ENCODE measurements at places on chromosomes 11 and 22.

DNA sequence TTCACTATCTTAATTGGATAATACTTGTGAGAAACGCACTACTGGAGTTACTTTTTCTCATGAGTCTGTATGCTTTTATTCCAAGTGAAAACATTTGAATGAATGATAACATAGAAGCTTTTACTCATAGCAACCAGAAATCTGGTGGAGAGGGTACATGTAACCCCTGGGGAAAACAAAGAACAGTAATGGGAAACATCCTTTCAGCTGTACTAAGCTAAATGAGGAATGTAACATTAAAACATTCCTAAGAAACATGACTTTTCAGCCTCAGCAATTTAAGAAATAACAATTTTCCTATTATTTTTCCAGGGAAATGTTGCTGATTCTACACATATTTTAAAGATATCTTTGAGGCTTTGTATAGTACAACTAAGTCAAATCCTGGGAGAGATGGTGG, 97.2 kb upstream of the CEP126 start:
- H3K4me3 ChIP-seq, result no peak overlapping the region
- H3K36me3 ChIP-seq, result no peaks in the 10 kb centered on the region
- no peaks in the 10 kb centered on the region for H3K27me3 ChIP-seq
- H3K4me1 ChIP-seq, result no peaks in the 10 kb centered on the region
- no peak overlapping the region for H3K27ac ChIP-seq

DNA sequence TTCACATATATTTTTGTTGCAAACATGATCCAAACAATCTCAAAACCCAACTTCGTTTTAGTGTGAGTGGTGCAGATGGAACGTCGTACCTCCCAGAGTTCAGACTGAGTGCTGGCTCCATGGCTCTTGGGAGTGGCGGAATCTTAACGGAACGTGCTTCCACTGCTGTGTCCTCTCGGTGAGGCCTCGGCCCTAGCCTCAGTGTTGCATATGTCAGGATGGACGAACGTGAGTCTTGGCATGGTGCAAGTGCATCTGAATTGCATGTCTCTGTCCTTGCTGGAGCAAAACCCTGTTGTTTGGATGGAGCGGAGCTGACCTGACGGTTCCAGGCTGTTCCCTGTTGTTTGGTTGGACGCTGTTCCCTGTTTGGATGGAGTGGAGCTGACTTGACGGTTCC, 306.8 kb downstream of the TBC1D22A start:
- peaks cover 12% of the 10 kb centered on the region for H3K4me1 ChIP-seq
- H3K27ac ChIP-seq, result no peak overlapping the region
- no peak overlapping the region for H3K4me3 ChIP-seq
- DNase-seq, result no peak
- H3K27me3 ChIP-seq, result no peaks in the 10 kb centered on the region

- peaks cover 8% of the 10 kb centered on the region for H3K27me3 ChIP-seq
- H3K4me3 ChIP-seq, result no peak overlapping the region
- no peak overlapping the region for H3K27ac ChIP-seq
- no peaks in the 10 kb centered on the region for H3K4me1 ChIP-seq
- DNase-seq, result no peak
Measured at GRCh38 chr11:32400196-32400595, 35.1 kb downstream of the WT1 start.

- H3K4me3 ChIP-seq, result no peak overlapping the region
- H3K27ac ChIP-seq, result no peak overlapping the region
- no peaks in the 10 kb centered on the region for H3K36me3 ChIP-seq
- H3K27me3 ChIP-seq, result peaks cover 5% of the 10 kb centered on the region
- no peaks in the 10 kb centered on the region for H3K4me1 ChIP-seq
Measured at GRCh38 chr11:126634963-126635362, 279.5 kb downstream of the ST3GAL4 start.

DNA sequence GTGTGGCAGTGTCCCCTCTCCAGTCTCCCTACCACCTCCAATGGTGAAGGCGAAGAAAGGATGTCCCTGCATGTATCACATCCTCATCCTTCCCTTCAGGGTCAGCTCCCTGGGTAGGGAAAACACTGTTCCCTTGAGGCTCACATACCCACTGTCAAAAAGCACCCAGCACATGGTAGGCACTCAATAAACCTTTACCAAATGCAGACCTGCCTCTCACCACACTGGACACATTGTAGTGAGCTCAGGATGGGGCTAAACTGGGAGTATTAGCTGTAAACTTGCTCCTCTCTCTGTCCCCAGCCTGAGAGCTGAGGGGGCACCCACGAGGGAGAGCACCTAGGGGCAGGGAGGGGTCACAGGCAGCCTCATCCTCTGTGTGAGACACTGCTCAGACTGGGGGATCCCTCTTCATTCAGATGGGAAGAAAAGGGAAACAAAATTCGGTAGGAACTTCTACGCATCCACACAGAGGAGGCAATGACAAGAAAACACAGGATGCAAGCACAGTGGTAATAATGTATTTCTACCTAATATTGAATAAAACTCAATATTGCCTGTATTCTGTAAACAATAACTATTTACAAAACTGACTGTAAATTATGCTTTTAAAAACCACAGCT, 101.6 kb upstream of the TOP3B start:
- no peaks in the 10 kb centered on the region for H3K4me1 ChIP-seq
- H3K27ac ChIP-seq, result no peak overlapping the region
- DNase-seq, result no peak
- no peak overlapping the region for H3K4me3 ChIP-seq
- peaks cover 23% of the 10 kb centered on the region for H3K27me3 ChIP-seq

All from activated naive CD8-positive, alpha-beta T cell treated with anti-CD3 and anti-CD28 coated beads, Interleukin-2, amount 50 U/mL, for 24 hours (primary cell).